Suppressor macrophage treated with lipopolysaccharide for 4 hours (primary cell): ENCODE measurements at places on chromosomes 6 and 20.

- DNase-seq = no peak
Observed at GRCh38 chr20:53163486-53163885, 191.3 kb downstream of the TSHZ2 start.

DNA sequence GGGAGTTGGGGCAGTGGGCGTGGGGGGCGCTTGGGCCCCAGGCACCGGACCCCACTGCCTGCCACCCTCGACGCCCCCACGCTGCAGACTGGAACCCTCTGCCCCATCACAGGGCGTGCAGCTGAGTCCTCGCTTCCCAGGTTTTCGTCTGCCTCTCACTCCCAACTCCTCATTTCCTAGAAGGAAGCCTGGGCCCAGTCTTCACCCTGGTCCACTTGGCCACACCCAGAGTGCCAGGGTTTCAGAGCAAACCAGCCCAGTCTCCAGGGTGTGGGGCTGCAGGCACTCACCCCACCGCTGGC is 30.3 kb downstream of the FRMD1 start:
- DNase-seq = no peak

DNA sequence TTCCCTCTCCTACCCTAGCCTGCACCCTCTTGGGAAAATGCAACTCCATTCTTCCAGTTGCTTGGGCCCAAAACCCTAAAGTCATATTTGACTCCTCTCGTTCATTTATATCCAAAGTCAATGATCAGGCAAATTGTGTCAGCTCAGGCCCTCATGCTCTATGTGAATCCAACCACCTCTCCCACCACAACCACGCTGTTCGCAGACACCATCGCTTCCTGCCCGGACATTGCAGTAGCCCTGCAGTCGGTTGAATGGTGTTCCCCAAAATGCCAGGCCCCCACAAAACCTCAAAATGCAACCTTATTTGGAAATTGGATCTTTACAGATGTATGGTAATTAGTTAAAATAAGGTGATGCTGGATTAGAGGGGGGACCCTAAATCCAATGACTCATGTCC is 98.3 kb downstream of the PREX1 start:
- no peak for DNase-seq

DNA sequence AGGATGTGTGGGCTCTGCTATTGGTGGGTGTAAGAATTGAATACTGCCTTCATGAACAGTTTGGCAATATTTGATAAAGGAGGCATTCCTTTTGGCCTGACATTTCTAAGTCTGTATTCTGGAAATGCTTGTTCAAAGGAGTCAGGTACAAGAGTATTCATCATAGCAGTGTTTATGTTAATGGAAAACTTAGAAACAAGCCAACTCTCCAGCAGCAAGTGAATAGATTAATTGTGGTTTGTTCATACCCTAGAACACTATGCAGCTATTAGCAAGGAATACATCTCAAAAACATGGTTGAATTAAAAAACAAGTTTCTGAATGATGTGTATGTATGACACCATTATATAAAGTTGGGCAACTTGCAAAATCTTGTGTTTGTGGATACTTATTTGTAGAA is 195.8 kb downstream of the ZFAND3 start:
- DNase-seq = no peak

- DNase-seq = no peak
Observed at GRCh38 chr6:128487055-128487454, 33.3 kb downstream of the PTPRK start.

DNA sequence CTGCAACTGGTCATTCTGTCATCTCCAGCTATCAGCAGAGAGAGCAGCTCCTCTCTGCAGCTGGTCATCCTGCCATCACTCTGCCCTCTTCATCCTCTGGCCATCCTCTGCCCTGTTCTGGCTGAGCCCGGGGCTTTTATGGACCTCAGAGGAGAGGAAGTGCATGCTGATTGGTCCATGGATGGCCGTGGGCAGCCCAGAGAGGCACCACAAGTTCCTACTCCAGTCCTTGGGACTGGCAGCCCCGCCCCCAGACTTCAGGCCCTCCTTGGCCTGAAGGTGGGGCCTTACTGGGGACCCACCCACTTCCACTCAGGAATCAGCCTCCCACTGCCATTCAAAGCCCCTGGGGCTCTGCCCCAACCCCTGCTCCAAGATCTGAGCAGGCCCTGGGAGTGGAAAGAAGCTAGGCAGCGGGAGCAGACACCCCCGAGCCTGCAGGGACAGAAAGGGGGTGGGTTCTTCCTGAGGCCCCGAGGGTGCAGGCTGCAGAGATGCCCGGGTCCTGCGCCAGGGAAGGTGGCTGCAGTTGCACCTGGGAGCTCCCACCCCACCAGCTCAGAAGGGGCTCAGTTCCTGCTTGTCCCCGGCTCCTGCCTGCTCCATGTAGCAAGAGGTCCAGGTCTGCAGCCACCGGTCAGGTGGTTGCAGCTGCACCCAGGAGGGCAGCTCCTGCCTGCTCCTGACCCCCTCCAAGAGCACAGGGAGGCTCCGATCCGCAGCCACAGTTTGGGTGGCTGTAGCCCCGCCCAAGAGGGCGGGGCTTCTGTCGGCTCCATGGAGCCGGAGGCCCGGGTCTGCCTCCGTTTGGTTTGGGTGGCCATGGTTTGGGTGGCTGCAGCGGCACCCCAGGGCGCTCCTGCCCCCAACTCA is 34.1 kb upstream of the HMGA1 start:
- no peak for DNase-seq

DNA sequence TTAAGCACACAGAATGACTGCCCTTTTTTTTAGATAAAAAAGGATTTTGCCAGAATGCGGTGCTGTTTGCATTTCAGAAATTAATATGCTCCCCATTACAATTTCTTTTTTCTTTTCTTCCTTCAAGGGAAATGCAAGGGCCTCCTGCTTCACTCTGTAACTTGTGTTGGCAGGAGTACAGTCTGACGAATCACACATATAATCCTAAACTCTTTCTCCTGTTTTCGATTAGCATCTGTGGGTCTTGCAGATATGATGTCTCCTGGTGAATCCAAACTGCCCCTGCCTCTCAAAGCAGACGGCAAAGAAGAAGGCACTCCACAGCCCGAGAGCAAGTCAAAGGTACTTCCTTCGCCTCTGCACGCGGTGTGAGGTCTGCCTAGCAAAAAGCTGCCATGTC is 149.5 kb downstream of the TMEM242 start:
- DNase-seq = no peak

GRCh38 chr20:13831476-13831875 is 46.6 kb downstream of the NDUFAF5 start:
- DNase-seq = no peak
